HS-27A (cell line): ENCODE measurements at places on chromosomes 1 and 21.
A peak's percentile ranks its signal among the peaks of the same experiment; 100 is the strongest.

- DNase-seq, result no peak
These were observed 62.2 kb downstream of the ZFYVE9 start for GRCh38 chr1:52203935-52204625.

DNA sequence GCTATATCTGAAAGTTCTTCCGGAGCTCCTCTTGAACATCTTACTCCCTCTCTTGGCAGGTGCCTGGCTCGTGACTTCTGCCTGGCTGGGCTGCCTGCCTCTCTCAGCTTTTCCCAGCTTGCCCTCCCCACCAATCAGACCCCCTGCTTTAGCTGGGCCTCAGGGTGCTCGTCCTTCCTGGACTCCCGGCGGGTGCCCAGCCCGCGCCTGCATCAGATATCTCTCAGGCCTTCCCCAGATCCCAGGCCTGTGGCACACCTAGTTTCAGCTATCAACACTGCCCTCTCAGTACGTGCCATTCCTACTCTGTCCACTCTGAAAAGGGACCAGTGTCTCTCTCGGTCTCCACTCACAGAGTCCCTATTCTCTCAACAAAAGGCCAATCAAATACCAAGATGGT is 96.5 kb upstream of the CLDN14 start:
- DNase-seq, result no peak

DNA sequence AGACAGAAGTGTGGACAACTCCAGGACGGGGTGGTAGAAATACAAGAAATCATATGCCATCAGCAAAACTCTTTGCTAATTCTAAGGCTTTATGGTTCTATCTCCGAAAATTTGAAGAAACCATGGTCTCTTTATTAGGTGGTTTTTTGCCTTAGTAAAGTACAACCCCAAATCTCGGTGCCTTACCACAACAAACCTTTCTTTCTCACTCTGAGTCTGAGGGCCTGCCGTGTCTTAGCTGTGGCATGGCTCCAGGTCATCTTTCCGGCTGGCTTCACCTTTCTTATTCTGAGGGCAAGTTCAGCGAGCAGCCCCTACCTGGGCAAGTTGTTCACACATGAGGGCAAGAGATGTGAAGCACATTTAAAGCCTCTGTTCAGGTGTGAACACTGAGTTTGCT is 280.6 kb downstream of the TTLL7 start:
- DNase-seq, result no peak

GRCh38 chr1:59410457-59410856 is 113.6 kb downstream of the FGGY start:
- no peak for DNase-seq

DNA sequence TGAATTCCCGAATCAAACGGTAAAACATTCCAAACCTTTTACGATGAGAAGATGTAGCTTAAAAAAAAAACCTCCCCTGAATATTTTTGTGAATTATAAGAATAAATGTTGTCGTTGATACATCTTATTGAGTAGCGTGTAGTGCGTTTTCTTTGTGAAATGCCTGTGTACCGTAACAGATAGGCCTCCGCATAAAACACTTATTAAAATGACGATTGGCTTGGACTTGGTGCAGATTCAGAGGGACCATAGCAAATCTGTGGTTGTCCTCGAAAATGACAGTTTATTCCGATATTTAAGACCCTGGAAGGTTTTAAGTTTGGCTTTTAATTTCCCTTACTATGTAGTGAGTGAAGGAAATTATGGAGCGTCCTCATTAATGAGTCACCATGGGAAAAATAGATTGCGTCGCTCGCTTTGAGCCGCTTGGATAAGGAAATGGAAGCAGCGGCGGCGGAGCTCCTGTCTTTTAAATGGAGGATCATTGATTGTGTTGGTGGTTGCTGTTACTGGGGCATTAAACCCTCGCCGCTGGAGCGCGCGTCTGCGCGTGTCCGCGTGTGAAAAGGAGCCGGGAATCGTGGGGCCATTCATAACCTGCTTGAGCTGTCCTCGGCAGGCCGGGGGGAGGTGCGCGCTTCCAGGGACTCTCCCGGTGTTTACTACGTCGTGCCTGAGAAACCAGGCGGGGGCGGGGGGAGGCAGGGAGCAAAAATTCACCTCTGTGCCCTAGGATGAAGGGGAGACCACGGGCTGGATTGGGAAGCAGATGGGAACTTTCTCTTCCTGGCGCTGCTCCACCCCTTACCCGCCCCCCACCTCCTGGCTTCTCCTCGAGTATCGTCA is 1.6 kb downstream of the SPEN start:
- DNase-seq, result peak; percentile 75

- DNase-seq, result no peak
These were observed 3.0 kb downstream of the OLFM3 start for GRCh38 chr1:101993710-101994109.

GRCh38 chr1:77025599-77025998 is 158.3 kb downstream of the ST6GALNAC5 start:
- DNase-seq, result no peak

- no peak for DNase-seq
These were observed 36.3 kb upstream of the CLIC4 start for GRCh38 chr1:24708938-24709337.

DNA sequence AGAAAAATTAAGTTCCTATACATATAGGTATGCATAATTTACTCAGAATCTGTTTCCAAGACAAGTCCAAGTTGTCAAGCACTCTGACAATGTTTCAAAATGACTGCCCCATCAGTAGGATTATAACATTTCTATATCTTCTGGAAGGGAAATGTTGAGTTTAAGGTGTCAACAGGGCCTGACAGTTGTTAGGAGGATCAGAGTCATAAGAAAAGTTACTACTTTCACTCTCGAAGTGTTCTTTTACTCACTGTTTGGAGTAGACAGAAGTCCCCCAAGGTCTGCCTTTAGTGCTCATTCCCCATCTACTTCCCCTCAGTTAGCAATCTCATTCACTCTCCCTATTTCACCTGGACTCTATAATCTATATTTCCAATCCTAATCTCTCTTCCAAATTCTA is 20.6 kb upstream of the MAGI3 start:
- no peak for DNase-seq

GRCh38 chr1:112358798-112359408 is 37.1 kb upstream of the CTTNBP2NL start:
- DNase-seq, result peak; percentile 22

DNA sequence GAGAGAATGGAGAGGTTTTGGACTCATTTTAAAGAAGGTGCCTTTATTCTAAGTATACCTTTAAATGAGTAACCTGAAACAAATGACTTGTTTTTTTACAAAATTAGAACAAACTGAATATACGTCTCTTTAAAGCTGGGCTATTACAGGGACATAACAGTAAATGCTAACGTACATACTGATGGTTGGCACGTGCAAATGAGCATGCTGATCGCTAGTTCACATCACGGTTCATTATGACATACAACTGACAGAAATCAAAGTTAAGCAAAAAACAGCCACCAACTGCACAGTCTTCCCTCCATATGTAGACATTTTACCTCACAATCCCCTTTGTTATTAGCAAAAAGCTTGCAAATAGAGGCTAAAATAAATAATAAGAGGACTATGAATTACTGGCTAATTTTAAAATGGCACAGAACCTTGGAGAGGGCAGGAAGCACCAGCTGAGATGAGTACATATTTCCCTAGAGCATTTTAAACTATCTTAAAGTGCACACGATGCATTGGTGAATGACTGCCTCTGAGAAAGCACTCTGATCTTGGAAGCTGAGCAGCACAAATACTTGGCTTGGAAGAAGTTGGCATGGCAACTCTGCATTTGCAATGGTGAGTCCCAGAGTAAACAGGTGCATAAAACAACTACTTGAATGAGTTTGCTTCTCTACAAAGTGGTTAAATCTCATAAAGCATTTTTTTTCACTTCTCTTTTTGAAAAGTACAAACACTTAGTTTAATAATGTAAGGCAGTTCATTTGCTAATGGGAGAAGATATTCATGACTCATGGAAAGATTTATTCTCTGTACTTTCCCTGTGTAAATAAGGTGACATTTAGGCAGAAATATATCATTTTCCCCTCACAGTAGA is 204.7 kb downstream of the LHX8 start:
- DNase-seq, result no peak
